ENCODE measurements at places on chromosomes 1 and 21. TPM values are rescaled to one million over a fixed set of nuclear protein-coding genes. Genes with fewer than 3 reads are reported as not detected.

- no peak overlapping the region for H3K4me3 ChIP-seq
- peak overlapping the region; percentile 47 for H3K27ac ChIP-seq
- no peak for DNase-seq
- peaks cover 53% of the 10 kb centered on the region for H3K4me1 ChIP-seq
These were observed 32.1 kb downstream of the ALPL start for GRCh38 chr1:21541329-21541728.

The CLCA2 gene
- total RNA-seq: 0.06 TPM

The CENPF gene
- 46.6 TPM for total RNA-seq

- H3K27ac ChIP-seq: no peak overlapping the region
- DNase-seq: no peak
- no peak overlapping the region for H3K4me3 ChIP-seq
- H3K36me3 ChIP-seq: peaks cover 37% of the 10 kb centered on the region
These were observed 19.5 kb downstream of the GART start for GRCh38 chr21:33522297-33522952.

- no peak overlapping the region for H3K4me3 ChIP-seq
- peak; percentile 46 for DNase-seq
- peak overlapping the region; percentile 81 for H3K27ac ChIP-seq
These were observed 356.8 kb downstream of the LMO4 start for GRCh38 chr1:87685311-87686135.

DNA sequence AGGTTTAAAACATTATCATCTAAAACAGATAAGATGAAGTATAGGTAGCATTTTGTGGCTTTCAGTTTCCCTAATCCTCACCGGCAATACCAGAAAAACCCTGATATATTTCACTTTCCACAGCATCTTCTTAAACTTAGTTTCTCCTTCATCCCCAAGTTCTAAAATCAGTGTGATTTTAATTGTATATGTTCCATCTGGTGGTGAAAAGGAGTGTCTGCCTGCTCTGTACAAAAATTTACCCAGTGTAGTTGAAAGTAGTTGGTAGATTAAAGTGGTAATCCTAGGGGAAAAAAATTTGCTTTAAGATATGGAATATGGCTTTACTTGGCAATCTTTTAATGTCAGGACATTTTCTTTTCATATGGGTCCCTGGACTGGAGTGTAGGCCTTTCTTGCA lies 74.3 kb downstream of the CEP350 start:
- no peak for DNase-seq
- H3K4me3 ChIP-seq: no peak overlapping the region
- H3K36me3 ChIP-seq: peaks cover 11% of the 10 kb centered on the region
- H3K27ac ChIP-seq: no peak overlapping the region
- no peaks in the 10 kb centered on the region for H3K4me1 ChIP-seq

- no peak for DNase-seq
- no peaks in the 10 kb centered on the region for H3K27me3 ChIP-seq
- H3K27ac ChIP-seq: no peak overlapping the region
- H3K36me3 ChIP-seq: no peaks in the 10 kb centered on the region
- H3K4me3 ChIP-seq: no peak overlapping the region
These were observed 658.4 kb upstream of the ZP4 start for GRCh38 chr1:238549137-238549536.

DNA sequence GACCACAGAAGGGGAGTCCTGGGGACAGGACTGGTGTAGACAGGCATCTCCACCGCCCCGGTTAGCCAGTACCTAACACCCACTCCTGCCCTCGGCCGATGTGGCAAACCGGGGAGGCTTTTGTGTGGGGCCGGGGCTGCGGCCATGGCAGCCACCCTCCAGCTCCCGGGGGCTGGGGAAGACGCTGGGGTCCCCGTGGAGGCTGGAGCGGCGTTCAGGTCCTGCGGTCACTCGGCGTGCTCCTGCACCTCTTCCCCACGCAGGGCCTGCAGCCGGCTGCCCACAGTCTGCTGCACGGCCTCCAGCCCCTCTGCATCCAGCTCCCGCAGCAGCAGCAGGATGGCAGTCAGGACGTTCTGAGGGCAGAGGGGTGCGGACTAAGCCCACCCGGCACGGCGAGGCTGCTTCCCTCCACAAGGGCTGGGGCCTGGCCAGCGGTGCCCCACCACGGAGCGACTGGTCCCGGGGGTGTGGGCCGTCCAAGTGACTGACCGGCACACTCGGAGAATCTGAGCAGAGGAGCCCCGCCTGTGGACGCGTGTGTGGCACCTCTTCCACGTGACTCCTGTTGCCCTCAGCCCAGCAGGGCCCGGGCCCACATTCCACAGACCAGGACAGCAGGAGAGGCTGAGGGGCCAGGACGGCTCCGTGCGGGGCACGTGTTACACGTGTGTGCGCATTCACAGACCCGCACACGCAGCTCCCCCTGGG lies 9.1 kb downstream of the CFAP410 start:
- H3K36me3 ChIP-seq: peaks cover 94% of the 10 kb centered on the region
- no peak overlapping the region for H3K27ac ChIP-seq
- no peak overlapping the region for H3K4me3 ChIP-seq
- H3K27me3 ChIP-seq: no peaks in the 10 kb centered on the region
- no peak for DNase-seq

DNA sequence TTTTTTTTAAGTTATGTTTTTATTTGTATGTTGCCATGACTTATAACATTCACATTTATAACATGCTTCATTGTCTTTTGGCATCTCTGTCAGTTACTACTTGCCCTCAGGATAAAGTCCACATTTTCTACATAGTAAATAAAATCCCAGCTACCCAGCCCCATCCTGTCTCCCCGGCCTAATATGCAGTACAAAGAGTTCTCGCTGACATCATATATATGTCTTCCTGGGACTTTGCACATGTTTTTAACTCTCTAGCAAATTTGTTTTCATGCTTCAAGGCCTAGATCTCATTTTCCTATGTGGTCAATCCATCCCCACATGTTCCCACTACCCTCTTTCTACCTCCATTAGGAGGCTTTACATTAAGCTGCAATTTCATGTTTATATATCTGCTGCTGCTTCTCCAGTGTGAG lies 33.0 kb upstream of the IVNS1ABP start:
- H3K4me3 ChIP-seq: no peak overlapping the region
- no peak for DNase-seq
- no peak overlapping the region for H3K27ac ChIP-seq
- no peaks in the 10 kb centered on the region for H3K36me3 ChIP-seq

The ANKRD34A gene
- 1.8 TPM for total RNA-seq

The SIM2 gene
- not detected for total RNA-seq

DNA sequence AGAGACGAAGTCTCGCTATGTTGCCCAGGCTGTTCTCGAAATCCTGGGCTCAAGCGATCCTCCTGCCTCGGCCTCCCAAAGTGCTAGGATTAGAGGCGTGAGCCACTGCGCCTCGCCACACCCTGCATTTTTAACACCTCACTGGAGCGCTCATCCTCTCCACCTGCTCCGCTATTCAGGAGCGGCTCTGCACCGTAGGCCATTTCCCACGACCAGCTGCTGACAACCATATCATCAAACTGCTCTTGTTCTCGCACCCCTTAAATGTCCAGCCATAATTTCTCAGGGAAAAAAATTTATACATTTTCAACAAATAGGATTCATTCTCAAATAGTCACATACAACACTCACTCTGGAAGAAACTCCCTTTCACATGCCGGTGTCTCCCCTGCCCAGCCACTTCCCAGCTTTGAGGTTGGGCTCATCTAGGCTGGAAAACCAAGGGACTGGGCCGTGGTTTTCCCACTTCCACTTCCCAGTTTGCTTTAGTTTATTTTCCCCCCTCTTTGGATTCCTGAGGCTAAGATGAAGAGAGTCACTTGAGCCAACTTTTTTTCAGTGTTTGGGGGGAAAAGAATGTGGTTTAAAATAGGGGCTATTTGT lies 639 bp upstream of the IPO9 start:
- no peak overlapping the region for H3K27ac ChIP-seq
- H3K4me1 ChIP-seq: peaks cover 21% of the 10 kb centered on the region
- H3K4me3 ChIP-seq: no peak overlapping the region
- no peaks in the 10 kb centered on the region for H3K27me3 ChIP-seq
- DNase-seq: no peak
- peaks cover under 1% of the 10 kb centered on the region for H3K36me3 ChIP-seq

The LINGO4 gene
- 2.0 TPM for total RNA-seq

DNA sequence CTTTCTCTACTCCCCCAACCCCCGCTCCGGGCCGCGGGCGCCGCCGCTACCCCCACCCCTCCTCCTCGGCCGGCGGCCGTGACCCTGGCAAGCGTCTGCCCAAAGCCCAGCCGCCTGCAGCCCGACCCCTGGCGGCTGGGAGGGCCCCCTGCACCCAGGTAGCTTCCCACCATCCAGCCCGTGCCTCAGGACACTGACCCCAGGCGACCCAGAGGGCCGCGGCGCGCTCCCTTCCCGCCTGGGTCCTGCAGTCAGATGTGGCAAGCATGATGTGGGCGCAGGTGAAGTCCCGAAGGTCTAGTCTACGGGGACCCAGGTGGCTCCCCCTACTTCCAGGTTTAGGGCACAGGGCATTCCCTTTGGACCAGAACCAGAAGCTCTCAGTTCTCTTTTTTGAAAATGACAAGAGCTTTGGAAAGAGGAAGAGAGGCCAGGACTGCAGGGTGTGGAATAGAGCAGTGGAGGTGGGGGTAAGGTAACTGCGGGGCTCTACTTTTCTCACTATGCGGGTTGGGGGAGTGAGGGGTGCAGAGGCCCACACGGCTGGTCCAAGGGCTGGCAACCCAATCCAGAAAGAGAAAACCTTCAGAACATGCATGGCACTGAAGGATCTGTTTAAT lies at the start of gene DENND4B:
Gene DENND4B, minus strand, starts transcription at position 97 of the 620 bp plus-strand sequence. CDS start 2,344 bp downstream, outside the sequence.
- DNase-seq: peak; percentile 91
- H3K27ac ChIP-seq: peak within 1 kb of the TSS; percentile 82
- peaks cover 20% of the 10 kb centered on the region for H3K4me1 ChIP-seq
- H3K27me3 ChIP-seq: no peaks in the 10 kb centered on the region

DNA sequence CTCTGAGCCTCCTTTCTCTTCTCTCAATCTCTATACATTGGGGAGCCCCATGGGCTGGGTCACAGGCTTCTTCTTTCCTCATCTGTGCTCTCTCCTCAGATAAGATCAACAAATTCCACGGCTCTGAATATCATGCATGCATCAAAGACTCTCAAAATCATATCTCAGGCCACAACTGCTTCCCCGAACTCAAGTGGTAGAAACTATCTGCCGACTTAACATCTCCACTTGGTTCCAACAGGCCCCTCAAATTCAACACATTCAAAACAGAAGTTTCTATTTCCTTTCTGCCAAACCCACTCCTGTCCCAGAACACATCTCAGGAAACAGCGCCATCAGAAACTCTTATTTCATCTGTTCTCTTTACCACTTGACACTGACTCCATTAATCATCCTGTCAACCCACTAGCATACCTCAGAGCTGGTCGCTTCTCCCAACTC lies 16.7 kb downstream of the DDX59 start:
- no peak for DNase-seq
- H3K4me3 ChIP-seq: no peak overlapping the region
- H3K27ac ChIP-seq: no peak overlapping the region
- H3K27me3 ChIP-seq: no peaks in the 10 kb centered on the region
- H3K36me3 ChIP-seq: peaks cover 35% of the 10 kb centered on the region

The NLRP3 gene
- total RNA-seq: 5.0 TPM

DNA sequence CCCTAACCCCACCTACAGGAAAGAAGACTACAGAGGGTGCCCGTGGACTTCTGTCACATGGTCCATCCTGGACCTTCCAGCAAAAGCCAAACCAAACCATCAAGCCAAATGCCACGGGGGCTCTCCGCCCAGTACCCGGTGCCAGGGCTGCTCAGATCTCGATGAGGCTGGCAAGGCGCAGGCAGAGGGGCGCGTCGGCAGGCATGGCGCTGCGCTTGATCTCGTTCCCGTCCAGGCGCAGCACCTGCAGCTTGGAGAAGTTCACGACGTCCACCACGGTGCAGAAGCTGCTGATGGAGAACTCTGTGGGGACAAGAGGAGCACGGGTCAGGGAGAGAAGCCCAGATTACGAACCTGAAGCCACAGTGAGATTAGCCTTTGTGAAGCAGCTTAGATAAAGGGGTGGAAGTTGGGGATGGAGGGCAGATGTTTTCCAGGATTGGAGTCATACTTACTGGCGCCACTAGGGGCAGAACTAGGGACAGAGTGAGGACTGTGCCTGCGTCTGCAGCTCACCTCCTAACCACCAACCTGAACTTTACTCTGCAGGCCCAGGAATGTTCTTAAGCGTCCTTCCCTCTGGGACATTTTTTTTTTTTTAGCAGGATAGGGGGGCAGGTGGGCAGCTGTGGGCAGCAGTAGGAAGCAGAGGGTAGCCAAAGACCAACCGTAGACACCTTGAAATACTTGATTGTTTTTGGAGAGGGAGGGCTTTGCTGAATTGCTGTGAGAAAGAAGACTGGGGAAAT lies 8.6 kb downstream of the FMOD start:
- no peak overlapping the region for H3K4me3 ChIP-seq
- H3K36me3 ChIP-seq: no peaks in the 10 kb centered on the region
- H3K4me1 ChIP-seq: peaks cover 26% of the 10 kb centered on the region
- peaks cover 2% of the 10 kb centered on the region for H3K27me3 ChIP-seq

DNA sequence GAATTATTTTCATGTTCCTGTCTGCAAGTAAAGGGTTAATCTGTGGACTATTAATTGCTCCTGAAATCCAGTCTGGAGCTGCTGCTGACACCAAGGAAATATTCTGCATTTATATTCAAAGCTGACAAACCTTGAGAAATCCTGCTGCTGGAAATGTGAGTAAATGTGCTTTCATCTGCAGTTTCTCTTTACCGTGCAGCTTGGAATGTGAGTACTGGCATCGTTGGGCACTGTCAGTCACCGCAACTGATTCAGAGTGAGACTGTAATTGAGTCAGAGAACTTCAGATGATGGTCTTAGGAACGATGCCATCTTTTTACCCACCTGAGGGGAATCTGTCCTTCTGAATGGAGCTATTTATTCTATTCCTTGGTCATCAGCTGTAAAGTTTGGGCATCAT lies 420.6 kb downstream of the SIPA1L2 start:
- H3K27me3 ChIP-seq: no peaks in the 10 kb centered on the region
- no peaks in the 10 kb centered on the region for H3K36me3 ChIP-seq
- no peak overlapping the region for H3K4me3 ChIP-seq
- peak; percentile 67 for DNase-seq

- peaks cover 52% of the 10 kb centered on the region for H3K36me3 ChIP-seq
- H3K4me1 ChIP-seq: peaks cover 42% of the 10 kb centered on the region
- no peak for DNase-seq
- no peak overlapping the region for H3K4me3 ChIP-seq
- H3K27ac ChIP-seq: no peak overlapping the region
These were observed 3.1 kb downstream of the PANK4 start for GRCh38 chr1:2523191-2523890.

DNA sequence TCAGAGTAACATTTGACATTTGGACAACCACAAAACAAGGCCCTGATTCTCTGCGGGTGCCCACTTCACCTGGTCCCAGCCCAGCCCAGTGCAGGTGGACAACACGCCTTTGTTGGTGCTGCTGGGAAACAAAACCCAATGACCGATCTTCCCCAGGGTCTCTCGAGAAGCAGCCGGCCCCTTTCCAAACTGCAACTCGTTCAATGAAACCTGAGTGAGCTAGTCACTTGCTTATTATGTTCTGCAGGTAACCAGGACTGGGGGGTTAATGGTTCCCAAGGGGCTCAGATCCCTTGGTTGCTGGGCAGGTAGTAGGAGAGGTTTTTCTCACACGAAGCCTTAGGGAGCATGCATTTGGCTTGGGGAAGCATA lies 42.9 kb downstream of the ABCG1 start:
- no peaks in the 10 kb centered on the region for H3K27me3 ChIP-seq
- peaks cover 6% of the 10 kb centered on the region for H3K36me3 ChIP-seq
- DNase-seq: no peak
- no peak overlapping the region for H3K4me3 ChIP-seq
- H3K4me1 ChIP-seq: peaks cover 54% of the 10 kb centered on the region

All from spinal cord (tissue), 10 donors.